ENCODE measurements at places on chromosomes 2 and 18.

DNA sequence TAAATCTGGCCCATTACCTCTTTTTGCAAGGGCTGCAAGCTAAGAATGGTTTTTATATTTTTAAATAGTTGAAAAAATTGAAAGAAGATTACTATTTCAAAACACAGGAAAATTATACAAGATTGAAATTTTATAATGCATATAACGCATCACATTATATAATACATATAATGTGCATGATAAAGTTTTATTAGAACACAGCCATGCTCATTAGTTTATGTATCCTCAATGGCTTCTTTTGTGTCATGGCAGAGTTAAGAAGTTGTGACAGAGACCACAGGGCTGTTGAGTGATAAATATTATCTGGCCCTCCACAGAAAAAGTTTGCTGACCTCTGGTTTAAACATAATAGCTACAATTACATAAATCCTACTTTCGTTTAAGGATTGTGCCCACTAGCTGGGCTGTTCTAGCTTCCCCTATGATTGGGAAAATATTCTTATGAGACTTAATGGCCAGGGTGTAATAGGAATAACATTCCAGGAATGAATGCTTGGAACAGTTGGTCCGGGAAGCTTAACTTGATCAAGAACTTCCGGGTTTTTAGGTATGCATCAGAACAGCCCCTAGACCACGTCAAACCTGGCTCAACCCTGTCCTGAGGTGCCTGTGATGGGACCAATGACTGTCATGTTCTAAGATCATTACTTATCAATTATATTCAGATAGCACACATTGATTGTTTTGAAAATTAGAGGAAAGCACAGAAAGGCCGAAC lies 98.7 kb upstream of the LPIN2 start:
- no peak for DNase-seq

GRCh38 chr2:32865399-32866068 lies 81.2 kb upstream of the LTBP1 start:
- no peak for DNase-seq

DNA sequence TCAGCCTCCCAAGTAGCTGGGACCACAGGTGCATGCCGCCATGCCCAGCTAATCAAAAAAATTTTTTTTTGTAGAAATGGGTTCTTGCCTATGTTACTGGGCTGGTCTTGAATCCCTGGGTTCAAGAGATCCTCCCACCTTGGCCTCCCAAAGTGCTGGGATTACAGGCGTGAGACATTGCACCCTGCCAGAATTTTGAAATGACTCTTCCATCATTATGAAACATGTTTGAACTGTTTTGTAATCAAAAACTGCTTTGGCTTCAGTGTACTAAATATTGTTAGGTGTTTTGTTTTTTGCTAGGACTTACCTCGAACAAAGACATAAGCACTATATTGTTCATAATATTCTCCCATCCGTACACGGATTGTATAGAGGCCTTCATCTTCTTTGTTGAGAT lies 55.8 kb downstream of the MYOM1 start:
- DNase-seq, result no peak

DNA sequence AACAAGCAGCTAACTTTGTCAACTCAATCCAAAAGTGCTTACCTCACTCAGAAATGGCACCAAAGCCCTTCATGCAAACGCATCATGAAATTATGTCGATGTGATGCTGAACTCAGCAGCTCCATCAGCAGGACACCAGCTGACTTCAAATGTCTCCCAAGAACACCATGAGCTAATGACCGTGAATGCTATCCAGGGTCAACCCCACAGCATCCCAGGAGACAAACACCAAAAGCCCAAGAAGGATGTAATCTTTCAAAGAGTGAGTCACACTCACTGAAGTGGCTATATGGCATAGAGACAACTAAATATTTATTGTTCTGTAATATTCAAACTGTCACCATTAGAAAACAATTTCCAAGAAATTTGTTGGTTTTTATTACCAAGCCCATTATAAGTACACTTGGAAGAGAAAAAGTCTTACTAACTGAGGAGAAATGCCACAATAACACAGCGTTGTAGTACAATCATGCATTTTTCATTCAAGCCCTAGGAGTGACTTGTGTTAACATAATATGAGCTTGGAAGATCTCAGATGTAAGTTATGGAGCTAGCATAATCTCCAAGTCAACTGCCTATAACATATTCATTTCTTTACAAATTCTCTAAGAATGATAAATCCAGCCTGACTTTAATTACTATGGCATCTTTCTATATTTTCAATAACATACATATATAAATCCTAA lies 165.0 kb upstream of the CCDC68 start:
- DNase-seq, result no peak

GRCh38 chr2:122112216-122113005 lies 357.0 kb downstream of the TSN start:
- no peak for DNase-seq

DNA sequence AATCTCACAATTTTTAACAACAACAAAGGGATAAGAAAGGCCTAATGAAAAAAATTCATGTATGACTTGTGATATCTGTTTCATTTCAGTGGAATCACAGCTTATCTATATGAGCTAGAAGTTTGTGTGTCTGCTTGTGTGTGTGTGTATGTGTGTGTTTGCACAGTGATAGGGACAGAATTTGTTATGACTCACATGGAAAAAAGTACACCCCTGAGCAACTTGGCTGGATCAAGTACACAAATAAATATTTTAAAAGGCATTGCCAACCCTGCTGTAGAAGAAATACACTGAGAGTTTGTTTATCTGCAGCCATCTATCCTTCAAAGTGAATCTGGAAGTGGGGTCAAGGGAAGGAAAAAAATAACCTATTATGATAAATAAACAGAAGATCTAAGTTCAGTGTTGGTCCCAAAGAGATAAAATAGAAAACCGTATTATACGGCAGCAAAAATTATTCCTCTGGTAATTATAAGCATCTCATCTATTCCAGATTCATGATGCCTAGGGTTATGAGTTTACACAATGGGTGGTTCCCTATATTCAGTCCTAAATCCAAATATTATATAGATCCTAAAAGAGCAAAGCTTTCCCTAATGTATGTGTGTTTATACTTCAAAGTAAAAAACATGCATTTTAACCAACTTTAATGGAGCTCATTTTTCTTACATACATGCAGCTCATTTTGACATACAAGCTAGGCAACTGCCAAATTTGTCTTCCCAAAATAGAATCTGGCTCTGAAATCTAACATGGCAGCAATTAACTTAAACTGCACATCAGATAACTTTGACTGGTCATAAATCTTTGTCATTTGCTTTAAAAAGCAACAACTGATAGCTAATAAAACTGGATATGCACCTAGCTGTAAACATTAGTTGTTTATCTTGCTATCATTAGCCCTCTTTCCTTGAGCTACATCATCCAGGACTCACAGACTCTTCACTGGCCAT lies 420.6 kb downstream of the IRS1 start:
- no peak for DNase-seq

DNA sequence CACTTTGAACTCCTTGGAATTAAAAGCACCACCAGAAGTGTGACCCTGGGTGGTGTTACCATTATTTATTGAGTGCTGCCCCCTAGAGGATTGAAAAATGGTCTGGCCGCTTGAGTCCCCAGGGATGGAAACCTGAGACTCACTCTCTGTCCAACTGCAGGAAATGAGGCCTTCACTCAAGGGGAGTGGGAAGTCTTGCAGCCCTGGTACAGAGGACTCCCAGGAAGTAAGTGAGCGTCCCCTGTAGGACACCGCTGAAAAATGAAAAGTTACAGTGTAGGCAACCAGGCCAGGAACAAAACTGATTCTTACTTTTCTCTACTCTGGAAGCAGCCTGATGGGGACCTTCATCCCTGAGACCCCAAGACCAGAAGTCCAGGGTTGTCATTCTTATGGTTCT lies 2.2 kb upstream of the NRP2 start:
- peak; percentile 1 for DNase-seq

- no peak for DNase-seq
These were observed 182.8 kb upstream of the MEIS1 start for GRCh38 chr2:66252109-66252508.

DNA sequence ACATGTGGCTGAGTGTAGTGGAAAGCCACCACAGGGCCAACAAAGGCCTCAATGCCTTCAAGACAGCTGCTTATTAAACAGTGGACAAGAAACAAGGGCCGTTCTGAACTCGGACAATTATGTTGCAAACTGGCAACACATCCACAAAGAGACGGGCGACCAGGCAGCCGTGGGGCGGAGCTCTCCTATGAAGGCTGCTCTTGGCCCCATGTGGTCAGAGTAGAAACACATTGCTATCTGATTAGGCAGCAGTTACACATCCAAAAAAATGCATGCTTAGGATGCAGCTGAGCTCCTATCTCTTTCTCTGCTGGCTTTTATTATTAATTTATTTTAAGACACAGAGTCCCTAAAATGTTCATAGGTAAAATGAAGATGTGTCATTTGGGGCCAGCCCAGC lies 163.4 kb downstream of the TMEM163 start:
- DNase-seq, result no peak

- DNase-seq, result no peak
These were observed 80.5 kb upstream of the CAVIN2 start for GRCh38 chr2:191927319-191927867.

DNA sequence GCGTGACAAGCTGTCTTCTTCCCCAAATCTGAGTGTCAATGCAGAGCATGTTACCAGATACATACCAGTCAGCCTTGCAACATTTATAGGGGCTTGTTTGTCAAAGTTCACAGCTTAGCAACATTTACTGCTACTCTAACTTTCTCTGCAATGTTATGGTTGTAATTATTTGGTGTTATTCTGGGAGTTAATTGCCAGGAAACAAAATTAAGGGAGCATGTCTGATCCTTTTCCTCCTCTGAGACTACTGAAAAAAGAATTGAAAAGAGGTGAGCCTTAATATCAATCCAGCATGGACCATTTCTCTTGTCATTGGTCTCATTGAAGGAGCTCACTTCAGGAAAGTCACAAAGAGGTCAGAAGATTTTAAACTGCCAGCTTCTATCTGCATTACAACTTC lies 465.6 kb upstream of the LINC00305 start:
- DNase-seq, result no peak

DNA sequence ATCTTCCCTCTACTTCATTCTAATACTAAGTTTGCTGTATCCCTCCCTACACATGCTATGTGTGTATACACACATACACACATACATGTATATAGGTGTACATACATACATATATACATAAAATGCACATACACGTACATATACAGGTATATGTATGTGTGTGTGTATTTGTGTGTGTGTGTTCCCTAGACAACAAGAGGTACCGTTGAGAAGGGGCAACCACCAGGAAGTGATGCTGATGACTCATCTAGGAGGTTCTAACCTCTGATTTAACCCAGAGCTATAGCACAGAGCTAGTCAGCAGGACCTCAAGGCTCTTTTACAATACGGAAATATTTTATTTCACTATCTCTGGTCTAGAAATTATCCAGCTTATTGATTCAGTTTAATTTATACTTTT lies 139.2 kb downstream of the LAMA3 start:
- DNase-seq, result peak; percentile 44

DNA sequence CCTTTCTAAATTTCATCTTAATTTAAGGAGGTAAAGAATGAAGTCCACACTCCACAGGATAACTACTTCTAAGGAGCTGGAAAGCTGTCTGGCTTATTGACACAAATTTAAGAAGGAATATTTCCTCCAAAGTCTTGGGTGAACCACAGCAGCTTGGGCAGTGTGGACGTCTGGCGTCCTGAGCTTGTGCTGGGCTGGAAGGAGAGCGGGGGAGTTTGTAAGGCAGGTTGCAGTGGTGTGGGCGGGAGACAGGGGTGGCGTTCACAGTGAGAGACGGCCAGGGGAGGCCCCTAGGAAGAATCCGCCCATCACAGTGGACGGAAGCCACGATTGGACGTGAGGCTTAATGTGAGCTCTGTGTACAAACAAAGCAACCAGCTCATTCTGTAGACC lies 25.7 kb downstream of the ADI1 start:
- no peak for DNase-seq

DNA sequence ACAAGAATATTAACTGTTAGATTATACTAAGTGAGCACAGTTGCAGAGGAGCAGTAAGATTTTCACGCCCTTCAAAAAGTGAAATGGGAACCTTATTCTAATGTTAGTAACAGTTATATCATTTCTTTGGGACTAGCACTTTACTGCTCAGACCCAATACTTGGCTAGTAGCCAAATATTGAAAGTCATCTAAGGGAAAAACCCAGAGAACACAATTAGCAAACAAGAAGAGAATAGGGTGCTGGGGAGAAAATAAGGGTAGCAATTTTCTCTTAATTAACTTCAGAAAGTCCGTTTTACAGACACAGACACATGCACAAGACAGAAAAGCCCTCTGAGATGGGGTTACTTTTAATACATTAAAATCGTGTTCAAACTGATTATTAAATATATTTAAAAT lies 71.8 kb downstream of the ID2 start:
- no peak for DNase-seq

DNA sequence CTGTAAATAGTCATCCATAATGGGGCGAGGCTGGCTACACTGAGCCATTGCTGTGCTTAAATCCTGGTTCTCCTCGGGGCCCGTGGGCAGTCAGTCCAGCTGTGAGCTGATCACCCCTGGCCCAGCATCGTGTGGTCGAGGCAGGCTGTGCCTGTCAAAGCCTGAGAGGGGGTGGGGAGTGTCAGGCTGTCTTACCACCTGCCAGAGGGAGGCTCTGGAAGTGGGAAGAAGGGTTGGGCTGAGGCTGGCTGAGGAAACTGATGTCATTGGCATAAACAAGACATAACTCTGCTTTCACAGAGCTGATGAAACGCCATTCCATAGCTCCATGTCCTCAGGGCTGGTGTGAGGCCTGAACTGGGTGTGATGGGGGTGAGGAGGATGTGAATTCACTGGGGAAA lies 49.7 kb downstream of the KLHL29 start:
- DNase-seq, result no peak

- no peak for DNase-seq
These were observed 629.9 kb downstream of the NRXN1 start for GRCh38 chr2:50401772-50402653.

DNA sequence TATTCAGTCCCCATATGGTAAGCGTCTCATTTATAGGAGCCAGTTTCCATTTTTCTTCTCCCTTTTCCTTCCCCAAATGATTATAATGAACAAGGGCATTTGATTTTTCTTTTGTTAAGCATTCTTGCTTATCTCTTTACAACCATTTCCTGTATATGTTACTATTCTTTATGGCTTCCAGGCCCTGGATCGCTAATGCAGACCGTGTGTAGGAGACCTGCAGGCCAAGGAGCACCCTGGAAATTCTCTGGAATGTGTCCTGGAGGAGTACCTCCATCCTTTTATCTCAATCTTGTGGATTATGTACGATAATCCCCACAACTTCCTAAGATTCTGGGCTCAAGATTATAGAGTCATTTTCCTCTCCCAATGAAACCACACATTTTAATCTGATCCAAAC lies 439.6 kb upstream of the MMADHC start:
- DNase-seq, result no peak

DNA sequence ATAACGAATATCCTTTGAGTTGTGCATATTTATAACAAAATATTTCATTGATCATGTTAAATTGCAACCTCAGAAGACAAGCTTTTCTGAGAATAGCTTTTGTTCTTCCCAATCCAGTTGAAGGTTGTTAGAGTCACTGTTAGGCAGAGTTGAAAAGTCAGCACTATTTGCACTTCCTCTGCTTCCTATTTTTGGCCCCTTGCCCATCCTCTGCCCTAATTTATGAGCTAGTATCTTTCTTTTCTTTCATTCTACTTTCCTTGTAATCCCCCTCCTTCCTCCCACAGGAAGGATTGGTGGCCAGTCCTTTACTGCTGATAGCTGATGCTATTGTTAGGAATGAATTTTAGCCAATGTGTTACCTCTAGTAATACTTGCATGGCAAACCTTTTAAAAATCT lies 4.9 kb downstream of the RALB start:
- no peak for DNase-seq
